ENCODE measurements at places on chromosomes 6 and 20. TPM values are rescaled to one million over a fixed set of nuclear protein-coding genes. Genes with fewer than 3 reads are reported as not detected.
A peak's percentile ranks its signal among the peaks of the same experiment; 100 is the strongest.

GRCh38 chr20:22623211-22623610 is 38.8 kb upstream of the FOXA2 start:
- no peak for DNase-seq
- peaks cover 12% of the 10 kb centered on the region for H3K4me1 ChIP-seq
- H3K4me3 ChIP-seq, result no peak overlapping the region
- H3K27me3 ChIP-seq, result no peaks in the 10 kb centered on the region
- H3K27ac ChIP-seq, result no peak overlapping the region

Gene PHACTR1
- total RNA-seq, result not detected

DNA sequence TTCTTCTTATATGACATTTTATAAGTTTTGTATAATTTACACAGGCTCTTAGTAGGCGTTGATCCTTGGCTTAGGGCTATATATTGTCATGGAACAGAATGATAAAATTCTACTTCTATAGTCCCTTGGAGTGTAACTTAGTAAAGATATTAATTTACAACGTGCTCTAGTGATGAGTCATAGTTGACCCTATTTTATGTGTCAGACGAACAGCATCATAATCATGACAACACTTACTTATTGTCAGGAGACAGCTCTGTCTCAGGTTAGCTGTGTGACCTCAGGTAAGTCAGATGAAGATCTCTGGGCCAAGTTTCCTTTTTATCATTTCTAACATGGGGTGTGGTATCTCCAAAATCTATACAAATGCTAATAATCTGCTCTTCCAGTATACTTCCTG is 473.5 kb downstream of the UTRN start:
- peak; percentile 1 for DNase-seq
- H3K4me1 ChIP-seq, result peaks cover 20% of the 10 kb centered on the region

DNA sequence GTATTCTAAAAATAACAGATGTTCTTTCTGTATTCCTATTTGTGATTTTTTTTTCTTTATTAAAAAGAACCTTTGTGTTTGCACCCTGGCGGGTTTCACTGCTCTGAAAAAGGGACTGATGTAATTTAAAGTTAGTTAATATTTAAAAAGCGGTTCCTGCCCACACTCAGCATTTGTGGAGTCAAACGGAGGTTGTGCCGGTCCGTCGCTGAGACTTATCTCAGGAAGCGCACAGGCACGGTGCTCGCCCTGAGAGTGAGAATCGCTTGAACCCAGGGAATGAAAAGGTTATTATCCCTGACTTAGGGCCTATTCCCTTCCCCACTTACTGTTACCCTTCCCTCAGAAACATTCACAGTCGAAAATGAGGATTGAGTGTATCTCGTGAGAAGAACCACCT is 366.7 kb downstream of the THBS2 start:
- no peaks in the 10 kb centered on the region for H3K36me3 ChIP-seq
- H3K27ac ChIP-seq, result no peak overlapping the region
- no peak for DNase-seq
- no peak overlapping the region for H3K4me3 ChIP-seq
- H3K4me1 ChIP-seq, result no peaks in the 10 kb centered on the region

Measured in PC-9 (cell line).